ENCODE measurements at places on chromosomes 5 and 9. TPM values are rescaled to one million over a fixed set of nuclear protein-coding genes. Genes with fewer than 3 reads are reported as not detected.

The ANKRD34B gene
- 0.43 TPM for polyA plus RNA-seq

The KIF20A gene
- not detected for polyA plus RNA-seq

The FAM151B gene
- 4.5 TPM for polyA plus RNA-seq

The GABRA6 gene
- not detected for polyA plus RNA-seq

The CNOT8 gene
- polyA plus RNA-seq: 160 TPM

The IL4 gene
- not detected for polyA plus RNA-seq

The SLC1A3 gene
- polyA plus RNA-seq: 1.3 TPM

DNA sequence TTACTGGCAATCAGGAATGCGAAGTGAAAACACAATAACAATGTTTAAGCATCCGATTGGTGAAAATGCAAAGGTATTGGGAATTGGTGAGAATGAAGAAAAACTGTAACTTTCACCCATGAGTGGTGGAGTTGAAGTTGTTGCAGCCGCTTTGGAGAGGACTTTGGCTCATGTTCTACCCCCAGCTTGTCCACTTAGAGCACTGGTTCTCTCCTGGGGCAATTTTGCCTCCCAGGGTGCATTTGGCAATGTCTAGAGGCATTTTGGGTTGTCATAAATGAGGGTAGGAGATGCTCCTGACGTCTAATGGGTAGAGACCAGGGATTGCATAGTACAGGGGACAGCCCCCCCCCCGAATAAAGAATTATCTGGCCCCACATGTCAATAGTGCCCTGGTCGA lies 46.2 kb downstream of the ANKRD33B start:
- DNase-seq: no peak

DNA sequence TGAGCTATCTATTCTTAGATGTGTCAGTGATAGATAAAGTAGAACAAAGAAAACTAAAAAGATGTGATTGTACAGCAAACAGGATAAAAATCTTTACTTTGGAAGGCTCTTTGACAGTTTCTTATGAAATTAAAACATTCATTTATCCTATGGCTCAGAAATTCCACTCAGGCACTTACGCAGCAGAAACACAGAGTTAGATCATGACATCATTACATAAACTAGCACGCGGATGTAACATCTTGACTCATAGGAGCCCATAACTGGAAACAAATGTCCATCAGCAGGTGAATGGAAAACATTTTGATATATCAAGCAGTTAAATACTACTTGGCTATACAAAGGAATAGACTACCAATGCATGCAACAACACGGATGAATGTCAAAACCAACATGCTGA lies 45.3 kb downstream of the ICE1 start:
- DNase-seq: no peak

- DNase-seq: no peak
These were observed 348.8 kb downstream of the HTR1A start for GRCh38 chr5:63613442-63613841.

GRCh38 chr5:13843175-13843846 lies 101.2 kb downstream of the DNAH5 start:
- DNase-seq: no peak

DNA sequence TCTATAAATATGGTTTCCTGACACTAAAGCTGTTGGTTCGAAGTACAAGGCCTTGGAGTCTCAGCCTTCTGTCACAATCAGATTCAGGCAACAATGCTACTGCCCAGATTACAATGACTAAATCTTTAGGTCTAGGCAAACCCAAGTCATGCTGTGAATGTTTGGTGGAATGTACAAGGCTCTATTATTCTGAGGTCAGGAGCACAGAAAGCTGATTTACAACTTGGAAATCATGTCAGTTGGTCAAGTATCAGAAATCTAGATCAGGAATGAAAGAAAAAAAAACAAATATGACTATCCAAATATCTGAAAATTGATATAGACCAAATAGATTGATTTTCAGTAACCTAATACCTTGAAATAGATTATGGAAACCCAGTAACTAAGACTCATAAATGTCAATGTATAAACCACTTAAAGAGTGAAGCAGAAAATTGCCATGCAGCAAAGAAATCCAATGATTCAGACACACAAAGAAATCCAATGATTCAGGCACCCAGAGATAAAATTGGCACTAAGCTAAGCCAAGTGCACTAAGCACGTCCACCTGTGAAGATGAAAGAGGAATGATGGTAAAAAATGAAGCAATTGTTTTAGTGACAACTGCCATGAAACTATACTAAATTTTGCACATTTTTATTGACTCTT lies 588.0 kb upstream of the TUSC1 start:
- no peak for DNase-seq

GRCh38 chr9:116939614-116940013 lies 252.5 kb downstream of the TRIM32 start:
- peak; percentile 21 for DNase-seq

GRCh38 chr5:154517181-154517580 lies 39.2 kb upstream of the HAND1 start:
- no peak for DNase-seq

DNA sequence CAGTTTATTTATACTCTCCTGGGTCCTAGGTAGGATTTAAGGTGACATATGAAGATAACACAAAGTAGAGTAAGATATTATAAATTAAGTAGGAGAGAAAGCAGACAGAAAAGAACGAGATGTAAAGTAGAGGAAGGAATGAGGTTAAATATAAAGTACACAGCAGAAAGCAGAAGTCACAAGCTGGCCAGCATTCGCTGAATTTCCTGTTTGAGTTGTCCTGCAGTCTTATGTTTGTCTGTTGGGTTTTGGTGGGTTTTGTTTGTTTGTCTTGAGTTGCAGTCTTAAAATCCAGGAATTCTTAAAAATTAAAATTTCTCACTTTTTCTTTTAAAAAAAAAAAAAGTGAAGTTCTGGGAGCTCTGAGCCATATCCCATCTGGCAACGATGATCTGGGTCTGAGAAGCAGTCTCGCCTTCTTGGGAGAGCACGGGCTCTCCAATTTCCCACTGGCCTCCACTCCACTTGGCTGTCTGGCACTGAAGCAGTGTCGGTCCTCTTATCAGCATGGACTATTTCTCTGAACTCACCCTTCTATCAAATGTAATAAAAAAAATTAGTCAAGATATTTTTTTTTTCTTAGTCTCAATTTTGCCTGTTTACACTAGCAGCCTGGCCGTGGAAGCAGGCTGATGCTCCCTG lies 2.0 kb downstream of the S100Z start:
- peak; percentile 58 for DNase-seq

- no peak for DNase-seq
These were observed 14.1 kb downstream of the SEMA4D start for GRCh38 chr9:89483592-89484474.

GRCh38 chr5:33340195-33340594 lies 100.6 kb upstream of the TARS1 start:
- no peak for DNase-seq

DNA sequence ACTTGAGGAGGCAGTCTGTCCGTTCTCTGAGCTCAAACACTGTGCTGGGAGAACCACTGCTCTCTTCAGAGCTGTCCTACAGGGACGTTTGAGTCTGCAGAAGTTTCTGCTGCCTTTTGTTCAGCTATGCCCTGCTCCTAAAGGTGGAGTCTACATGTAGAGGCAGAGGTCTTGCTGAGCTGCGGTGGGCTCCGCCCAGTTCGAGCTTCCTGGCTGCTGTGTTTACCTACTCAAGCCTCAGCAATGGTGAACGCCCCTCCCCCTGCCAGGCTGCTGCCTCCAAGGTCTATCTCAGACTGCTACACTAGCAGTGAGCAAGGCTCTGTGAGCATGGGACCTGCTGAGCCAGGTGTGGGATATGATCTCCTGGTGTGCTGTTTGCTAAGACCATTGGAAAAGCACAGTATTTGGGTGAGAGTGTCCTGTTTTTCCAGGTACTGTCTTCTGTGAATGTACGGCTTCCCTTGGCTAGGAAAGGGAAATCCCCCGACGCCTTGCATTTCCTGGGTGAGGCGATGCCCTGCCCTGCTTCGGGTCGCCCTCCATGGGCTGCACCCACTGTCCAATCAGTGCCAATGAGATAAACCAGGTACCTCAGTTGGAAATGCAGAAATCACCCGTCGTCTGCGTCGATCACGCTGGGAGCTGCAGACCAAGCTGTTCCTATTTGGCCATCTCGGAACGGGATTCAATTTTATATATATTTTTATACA lies 58.5 kb downstream of the CNTRL start:
- DNase-seq: no peak

- DNase-seq: no peak
These were observed 38.3 kb upstream of the KCNV2 start for GRCh38 chr9:2679011-2679410.

- no peak for DNase-seq
These were observed 10.9 kb downstream of the IL12B start for GRCh38 chr5:159319363-159319762.

- no peak for DNase-seq
These were observed 211.8 kb upstream of the C9orf72 start for GRCh38 chr9:27784847-27785713.

GRCh38 chr5:42520203-42520602 lies 97.0 kb downstream of the GHR start:
- no peak for DNase-seq

DNA sequence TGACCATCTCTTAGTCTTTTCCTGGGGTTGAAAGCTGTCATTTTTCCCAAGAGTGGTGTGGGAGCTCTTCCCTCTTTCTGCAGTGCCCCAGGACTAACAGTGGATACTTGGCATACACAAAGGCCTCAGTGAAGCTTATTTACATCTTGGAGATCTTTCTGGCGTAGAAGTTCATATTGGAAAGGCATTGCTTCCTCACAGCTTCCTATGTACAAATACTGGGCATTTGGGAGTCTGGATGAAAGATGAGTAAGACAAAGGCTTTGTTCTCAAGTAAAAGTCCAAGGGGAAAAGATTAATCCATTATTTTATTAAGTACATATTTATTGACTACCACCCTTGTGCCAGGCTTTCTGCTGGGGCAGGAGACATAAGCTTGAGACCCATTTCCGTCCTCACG lies 22.0 kb downstream of the MAP3K1 start:
- no peak for DNase-seq

DNA sequence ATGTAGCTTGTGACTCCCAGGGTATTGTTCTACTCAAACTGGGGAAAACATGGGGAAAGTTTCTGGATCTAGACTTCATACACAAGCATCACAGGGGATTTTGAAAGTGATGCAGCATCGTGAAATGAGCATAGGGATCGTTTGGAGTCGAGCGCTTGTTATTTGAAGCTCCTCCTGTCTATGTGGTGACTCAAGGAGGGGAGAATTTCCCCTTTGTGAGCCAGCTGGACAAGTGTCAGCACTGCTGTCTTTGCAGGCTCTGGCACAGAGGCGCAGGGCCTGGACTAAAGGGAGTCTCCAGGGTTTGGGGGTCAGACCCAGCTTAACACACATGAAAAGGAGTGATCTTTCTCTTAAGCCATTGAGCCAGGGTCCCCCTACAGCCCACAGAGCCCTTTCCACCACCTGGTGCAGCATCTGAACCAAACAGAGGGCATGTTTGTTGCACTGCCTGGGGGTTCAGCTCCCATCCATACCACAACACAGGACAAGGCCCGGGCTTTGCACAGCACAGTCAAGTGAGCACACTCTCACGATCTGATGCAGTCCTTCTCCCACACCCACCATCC lies 51.0 kb downstream of the IRF1 start:
- peak; percentile 84 for DNase-seq

All from CD14-positive monocyte (primary cell).